Psoas muscle (tissue), 8 donors: ENCODE measurements at places on chromosomes 4 and X.

GRCh38 chr4:166823126-166823525, 411.2 kb downstream of the SPOCK3 start:
- DNase-seq = no peak

GRCh38 chrX:64394874-64395567, at the start of gene MTMR8:
MTMR8 (minus strand) TSS chrX:64395452; CDS start chrX:64395363, 89 bp downstream.
- DNase-seq = peak; percentile 82

GRCh38 chrX:120308959-120309872, 2.0 kb downstream of the TMEM255A start:
- peak; percentile 52 for DNase-seq

DNA sequence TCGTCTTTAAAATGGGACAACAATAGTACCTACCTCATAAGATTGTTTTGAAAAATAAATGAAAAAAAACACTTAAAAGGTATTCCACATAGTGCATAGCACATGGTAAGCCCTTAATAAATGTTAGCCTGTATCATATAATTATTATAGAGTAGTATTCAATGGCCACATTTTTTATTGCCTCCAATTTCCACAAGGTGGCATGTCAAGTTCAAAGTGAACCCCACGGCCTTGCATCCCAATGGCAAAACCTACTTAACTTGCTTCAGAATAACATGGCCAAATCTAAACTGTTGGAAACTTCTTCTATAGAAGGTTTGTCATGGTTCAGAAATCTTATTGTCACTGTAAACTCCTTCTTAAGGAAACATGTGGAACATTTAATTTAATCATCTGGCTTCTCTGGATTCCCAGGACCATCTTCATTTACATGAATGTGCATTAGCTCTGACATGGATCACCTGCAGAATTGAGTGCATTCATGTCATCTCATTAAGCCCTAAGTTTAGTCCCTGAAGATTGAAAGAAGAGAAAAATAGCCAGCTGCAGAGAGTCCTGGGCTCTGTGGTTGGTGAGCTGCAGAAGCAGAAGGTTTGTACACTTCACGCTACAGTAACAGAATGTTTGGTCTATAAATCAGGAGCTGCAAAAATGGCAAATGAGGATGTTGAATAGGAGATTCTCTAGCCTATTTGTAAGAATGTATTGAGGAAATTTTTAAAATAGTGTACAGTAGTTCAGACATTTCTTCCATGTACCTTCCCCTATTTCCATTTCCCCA, 61.0 kb downstream of the ANXA3 start:
- no peak for DNase-seq

- no peak for DNase-seq
Measured at GRCh38 chr4:108303488-108304177, 134.9 kb upstream of the LEF1 start.

- no peak for DNase-seq
Measured at GRCh38 chrX:155028877-155029291, 2.2 kb downstream of the FUNDC2 start.

- DNase-seq = no peak
Measured at GRCh38 chr4:54254915-54255246, 25.8 kb downstream of the PDGFRA start.

- DNase-seq = no peak
Measured at GRCh38 chr4:48180234-48180633, 46.2 kb upstream of the TXK start.

GRCh38 chr4:140136509-140136908, 17.5 kb downstream of the MAML3 start:
- DNase-seq = no peak

- no peak for DNase-seq
Measured at GRCh38 chr4:20832826-20833225, 132.6 kb downstream of the PACRGL start.

- no peak for DNase-seq
Measured at GRCh38 chr4:24166501-24166900, 276.7 kb upstream of the PPARGC1A start.

GRCh38 chr4:159357350-159357749, 254.5 kb downstream of the RAPGEF2 start:
- DNase-seq = no peak

GRCh38 chr4:25111648-25112196, 48.5 kb downstream of the SEPSECS start:
- no peak for DNase-seq

- DNase-seq = no peak
Measured at GRCh38 chr4:181911420-181911819, 331.8 kb upstream of the TENM3 start.

GRCh38 chr4:150283689-150284088, 205.4 kb downstream of the DCLK2 start:
- DNase-seq = no peak

GRCh38 chr4:2696423-2696822, 59.7 kb downstream of the TNIP2 start:
- DNase-seq = no peak

DNA sequence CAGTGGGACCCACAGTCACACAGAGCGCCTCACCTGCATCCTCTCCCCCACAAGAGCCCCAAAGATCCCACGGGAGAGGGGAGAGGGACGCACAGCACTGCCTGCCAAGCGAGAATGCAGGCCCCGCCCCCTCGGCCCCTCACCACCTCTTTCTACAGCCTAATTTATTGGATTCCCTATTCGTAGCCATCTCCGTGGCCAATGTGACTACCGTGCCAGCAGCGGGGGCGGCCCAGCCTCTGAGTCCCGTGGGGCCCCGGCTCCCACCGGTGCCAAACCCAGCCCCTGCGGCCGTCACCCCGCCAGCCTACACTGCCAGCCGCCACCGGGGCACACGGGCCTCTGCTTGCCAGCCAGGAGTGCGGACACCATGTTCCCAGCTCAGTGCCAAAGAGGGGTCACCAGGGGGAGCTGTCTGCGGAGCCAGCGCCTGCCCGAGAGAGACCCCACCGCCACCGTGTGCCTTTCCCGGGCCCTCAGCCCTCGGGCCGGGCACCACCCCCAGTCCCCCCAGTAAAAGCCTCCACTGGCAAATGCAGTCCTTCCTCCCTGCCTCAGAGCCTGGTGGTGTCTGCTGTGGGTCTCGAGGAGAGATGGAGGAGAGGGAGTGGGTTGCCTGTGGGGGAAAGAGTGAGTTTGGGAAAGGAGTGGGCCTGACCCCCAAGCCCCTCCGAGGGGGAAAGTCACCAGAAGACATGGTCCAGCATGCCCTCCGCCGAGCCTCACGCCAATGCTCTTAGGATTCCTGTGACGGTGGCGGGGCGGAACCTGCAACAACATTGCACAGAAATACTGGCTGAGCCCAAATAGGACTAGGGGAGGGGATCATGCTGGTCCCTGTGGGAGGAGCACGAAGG, 19.6 kb upstream of the PLXNB3 start:
- DNase-seq = no peak

GRCh38 chrX:25175743-25176142, 160.0 kb upstream of the ARX start:
- no peak for DNase-seq

DNA sequence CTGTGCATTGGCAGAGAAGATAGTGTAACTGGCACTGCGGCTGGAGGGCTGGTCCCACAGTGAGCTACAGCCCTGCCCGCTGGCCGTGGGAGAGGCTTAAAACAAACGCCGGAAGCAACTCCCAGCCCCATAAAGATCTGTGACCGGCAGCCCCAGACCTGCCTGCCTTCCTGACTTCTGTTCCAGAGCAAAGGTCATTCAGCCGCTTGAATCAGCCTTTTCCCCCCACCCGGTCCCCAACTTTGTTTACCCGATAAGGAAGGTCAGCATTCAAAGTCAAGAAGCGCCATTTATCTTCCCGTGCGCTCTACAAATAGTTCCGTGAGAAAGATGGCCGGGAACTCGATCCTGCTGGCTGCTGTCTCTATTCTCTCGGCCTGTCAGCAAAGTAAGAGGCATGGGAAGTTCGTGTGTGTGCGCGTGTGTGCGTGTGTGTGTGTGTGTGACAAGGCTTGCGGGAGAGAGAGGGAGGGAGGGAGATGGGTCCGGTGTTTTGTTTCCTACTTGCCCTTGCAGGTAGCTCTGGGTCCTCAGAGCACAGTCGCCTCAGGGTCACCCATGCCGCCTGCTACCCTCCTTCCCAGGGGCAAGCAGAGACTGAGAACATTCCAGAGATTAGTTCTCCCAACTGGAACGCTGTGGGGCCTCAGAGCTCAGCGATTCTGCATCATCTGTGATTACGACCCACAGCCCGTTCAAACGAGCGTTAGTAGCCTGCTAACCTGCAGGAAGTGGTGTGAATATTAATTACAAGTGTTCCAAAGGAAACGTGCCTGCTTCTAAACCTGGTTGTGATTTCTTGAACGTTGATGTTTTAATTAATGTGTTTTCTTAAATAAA, at the start of gene MGST2:
TSS of gene MGST2 (plus strand) at position 130 of the 840 bp plus-strand sequence. CDS start at position 331, 201 bp downstream.
- peak; percentile 71 for DNase-seq

GRCh38 chr4:15003891-15004738, 1.8 kb downstream of the CPEB2 start:
- DNase-seq = peak; percentile 71

GRCh38 chr4:6716958-6717655, 1.1 kb downstream of the BLOC1S4 start:
- DNase-seq = no peak

GRCh38 chr4:7584606-7585159, 150.0 kb upstream of the PSAPL1 start:
- DNase-seq = no peak

DNA sequence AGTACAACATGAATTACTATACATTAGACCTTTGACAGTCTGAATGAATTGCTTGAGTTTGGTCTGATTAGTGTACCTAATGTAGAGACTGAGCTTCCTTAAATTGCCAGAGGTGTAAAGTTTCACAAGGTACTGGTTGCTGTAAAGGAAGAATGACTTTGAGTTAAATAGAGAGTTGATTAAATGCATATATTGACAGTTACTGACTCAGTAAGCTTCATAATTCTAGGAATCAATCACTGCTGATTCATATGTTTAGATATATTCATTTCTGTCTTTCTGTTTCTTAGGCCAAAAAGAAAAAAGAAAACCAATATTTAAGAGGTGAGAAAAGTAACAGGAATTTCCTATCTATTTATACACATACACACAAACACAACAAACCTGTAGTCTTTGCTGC, 16.2 kb upstream of the ART3 start:
- no peak for DNase-seq

- no peak for DNase-seq
Measured at GRCh38 chr4:187479511-187479910, 516.1 kb upstream of the ZFP42 start.

DNA sequence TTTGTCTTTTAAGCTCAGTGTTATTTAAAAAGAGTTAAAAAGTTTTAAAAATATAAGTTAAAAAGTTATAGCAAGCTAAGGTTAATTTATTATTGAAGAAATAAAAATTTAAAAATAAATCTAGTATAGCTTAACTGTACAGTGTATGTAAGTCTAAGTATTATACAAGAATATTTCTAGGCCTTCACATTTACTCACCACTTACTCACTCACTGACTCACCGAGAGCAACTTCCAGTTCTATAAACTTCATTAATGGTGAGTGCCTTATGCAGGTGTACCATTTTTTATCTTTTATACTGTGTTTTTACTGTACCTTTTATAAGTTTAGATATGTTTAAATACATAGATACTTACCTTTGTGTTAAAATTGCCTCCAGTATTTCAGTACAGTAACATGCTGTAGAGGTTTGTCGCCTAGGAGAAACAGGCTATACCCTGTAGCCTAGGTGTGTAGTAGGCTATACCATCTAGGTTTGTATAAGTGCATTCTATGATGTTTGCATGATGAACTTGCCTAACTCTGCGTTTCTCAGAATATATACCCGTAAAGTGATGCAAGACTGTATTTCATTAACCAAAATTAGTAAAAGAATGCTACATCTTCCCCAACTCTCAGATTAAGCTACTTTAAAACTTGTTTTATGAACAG, 202.9 kb downstream of the CFAP299 start:
- DNase-seq = no peak

DNA sequence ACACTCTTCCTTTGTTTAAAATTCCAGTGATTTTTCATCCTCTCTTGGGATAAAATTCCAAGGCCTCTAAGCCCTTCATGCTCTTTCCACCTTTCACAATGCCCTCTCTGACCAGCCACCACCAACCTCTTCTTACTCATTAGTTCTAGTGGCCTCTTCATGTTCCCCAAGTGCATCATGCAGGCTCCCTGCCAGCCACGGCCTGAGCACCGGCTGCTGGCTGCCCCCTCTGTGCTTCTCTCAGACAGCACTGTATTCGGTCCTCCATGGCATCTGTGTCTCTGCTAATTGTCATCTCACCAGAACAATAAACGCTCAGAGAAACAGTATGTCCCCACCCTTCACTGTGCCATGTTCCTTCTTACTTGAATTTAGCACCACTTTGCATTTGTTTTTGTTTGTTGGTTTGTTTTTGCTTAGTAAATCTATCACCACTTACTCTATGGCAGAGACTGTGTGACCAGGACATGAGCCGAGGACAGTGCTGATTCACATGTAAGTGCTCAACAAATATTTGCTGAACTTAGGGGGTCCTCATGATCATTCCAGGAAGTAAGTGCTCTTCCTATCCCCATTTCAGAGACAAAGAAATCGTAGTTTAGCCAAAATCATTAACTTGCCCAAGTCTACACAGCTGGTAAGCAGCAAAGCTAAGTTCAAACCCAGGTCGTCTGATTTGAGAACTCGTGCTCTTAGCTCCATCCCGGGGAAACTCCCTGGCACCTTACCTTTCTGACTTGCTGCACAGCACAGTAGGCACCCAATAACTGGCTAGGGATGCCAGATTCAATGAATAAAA, 77.1 kb upstream of the UCP1 start:
- no peak for DNase-seq

DNA sequence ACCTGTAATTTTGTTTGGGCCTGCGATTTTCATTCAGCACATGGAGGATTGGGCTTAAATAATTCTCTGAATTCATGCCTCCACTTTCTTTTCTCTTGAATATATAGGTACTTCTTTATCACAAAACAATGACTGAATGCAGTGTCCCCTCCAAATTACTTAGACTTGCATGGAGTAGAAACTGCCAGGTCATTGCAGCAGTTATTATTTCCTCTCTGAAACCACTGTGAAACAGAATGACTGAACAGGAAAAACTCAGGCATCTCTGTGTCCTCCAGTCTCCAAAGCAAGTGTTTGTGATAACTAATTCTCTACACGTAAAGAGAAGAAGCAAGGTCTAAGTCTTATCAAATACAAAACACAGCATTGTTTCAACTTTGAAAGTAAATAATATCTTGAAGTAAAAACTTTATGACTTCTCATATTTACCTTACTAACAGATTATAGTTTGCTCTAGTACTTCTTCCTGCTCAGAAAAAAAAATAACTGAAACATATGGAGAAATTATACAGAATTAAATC, 144.5 kb upstream of the DIAPH2 start:
- no peak for DNase-seq

GRCh38 chrX:35664833-35665232, 133.3 kb upstream of the MAGEB16 start:
- DNase-seq = no peak

DNA sequence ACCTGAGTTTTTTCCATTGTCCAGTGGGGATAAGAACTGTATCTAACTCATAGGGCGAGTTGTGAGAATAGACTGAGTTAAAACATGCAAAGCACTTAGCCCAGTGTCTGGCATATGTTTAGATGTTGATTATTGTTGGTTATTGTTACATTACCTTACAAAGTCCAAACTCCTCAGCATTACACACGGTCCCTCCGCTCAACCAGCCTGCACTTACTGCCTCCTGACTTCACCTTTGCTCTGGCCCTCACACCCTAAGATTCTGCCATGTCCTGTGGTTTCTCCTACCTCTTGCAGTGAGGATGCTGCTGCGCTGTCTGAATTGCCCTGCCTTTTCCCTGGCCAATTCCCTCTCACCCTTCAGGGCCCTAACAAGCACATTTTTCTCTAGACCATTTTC, 302.2 kb upstream of the GALNT7 start:
- DNase-seq = no peak

- no peak for DNase-seq
Measured at GRCh38 chrX:123486297-123486696, 246.6 kb downstream of the THOC2 start.
